ENCODE measurements at places on chromosomes 5 and 9. TPM values are rescaled to one million over a fixed set of nuclear protein-coding genes. Genes with fewer than 3 reads are reported as not detected.

- H3K27ac ChIP-seq, result no peak overlapping the region
- peaks cover 20% of the 10 kb centered on the region for H3K4me1 ChIP-seq
- H3K27me3 ChIP-seq, result no peaks in the 10 kb centered on the region
- peaks cover 16% of the 10 kb centered on the region for H3K36me3 ChIP-seq
- no peak for DNase-seq
These were observed 2.5 kb upstream of the ZMYND19 start for GRCh38 chr9:137592767-137593166.

GRCh38 chr9:134220311-134220710 lies 55.9 kb upstream of the RNU6ATAC start:
- no peaks in the 10 kb centered on the region for H3K36me3 ChIP-seq
- H3K27me3 ChIP-seq, result no peaks in the 10 kb centered on the region
- H3K27ac ChIP-seq, result no peak overlapping the region

The PHF24 gene
- 36.0 TPM for total RNA-seq

The ARL14EPL gene
- not detected for total RNA-seq

DNA sequence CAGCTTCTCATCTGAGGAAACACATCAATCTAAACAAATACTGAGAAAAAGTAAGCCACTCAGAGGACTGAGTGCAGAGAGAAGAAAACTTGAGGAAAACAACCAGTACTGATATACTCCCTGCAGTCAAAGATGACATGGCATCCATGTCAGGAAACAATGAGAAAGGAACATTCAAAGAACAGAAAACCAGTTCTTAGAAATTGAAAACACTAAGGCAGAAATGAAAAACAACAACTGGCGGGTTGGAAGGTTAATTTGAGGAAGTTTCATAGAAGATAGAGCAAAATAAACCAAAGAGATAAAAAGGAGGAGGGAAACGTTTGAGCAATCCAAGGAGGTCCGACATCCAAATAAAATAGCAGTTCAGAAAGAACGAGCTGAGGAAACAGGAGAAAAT lies 475.2 kb downstream of the HINT1 start:
- no peaks in the 10 kb centered on the region for H3K4me1 ChIP-seq
- H3K27me3 ChIP-seq, result no peaks in the 10 kb centered on the region
- no peak overlapping the region for H3K27ac ChIP-seq
- DNase-seq, result no peak

The CEP120 gene
- total RNA-seq, result 39.0 TPM

DNA sequence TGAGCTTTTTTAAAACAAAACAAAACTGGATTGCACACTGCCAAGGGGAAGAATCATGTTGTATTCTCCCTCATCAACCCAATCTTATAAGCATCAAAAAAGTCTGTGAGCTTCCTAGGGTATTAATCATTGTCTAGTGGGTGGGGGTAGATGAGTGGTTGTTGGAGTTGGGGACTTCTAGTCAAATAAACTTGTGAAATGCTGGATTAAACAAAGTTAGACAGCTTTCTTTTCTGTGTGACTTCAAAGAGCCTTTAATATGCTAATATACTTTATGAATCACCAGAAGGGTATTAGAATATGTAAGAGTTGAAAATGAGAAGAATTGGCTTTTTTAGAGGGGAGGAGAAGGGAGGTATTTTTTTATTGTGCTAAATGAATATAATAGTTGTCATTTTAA lies 87.7 kb downstream of the GALNT10 start:
- H3K4me3 ChIP-seq, result no peak overlapping the region
- H3K27me3 ChIP-seq, result no peaks in the 10 kb centered on the region
- no peak for DNase-seq
- no peak overlapping the region for H3K27ac ChIP-seq
- H3K4me1 ChIP-seq, result peaks cover 7% of the 10 kb centered on the region

The CBY3 gene
- total RNA-seq, result not detected

DNA sequence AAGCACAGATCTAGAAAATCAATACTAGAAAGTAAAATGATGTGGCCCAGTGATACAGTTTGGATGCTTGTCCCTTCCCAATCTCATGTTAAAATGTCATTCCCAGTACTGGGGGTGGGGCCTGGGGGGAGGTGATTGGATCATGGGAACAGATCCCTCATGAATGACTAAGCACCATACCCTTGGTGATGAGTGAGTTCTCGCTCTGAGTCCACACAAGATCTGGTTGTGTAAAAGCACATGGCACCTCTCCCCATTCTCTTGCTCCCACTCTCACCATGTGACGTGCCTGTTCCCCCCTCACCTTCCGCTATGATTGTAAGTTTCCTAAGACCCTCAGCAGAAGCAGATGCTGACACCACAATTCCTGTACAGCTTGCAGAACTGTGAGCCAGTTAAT lies 234.2 kb upstream of the CDH6 start:
- H3K4me3 ChIP-seq, result no peak overlapping the region
- H3K4me1 ChIP-seq, result no peaks in the 10 kb centered on the region
- DNase-seq, result no peak
- H3K36me3 ChIP-seq, result no peaks in the 10 kb centered on the region

DNA sequence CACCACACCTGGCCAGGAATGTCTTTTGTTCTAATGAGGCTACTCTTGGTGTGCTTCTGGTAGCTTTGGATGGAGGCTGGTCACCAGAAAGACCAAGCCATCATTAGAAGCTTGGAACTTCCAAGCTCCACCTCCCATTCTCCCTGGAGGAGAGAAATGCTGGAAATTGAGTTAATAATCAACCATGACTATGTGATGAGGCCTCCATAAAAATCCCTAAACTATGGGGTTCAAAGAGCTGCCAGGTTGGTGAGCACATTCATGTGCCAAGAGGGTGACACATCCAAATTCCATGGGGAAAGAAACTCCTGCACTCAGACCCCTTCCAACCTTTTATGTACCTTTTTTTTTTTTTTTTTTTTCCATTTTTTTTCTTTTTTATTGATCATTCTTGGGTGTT lies 105.5 kb upstream of the SPATA31C2 start:
- DNase-seq, result no peak
- H3K4me1 ChIP-seq, result no peaks in the 10 kb centered on the region
- H3K4me3 ChIP-seq, result no peak overlapping the region
- no peaks in the 10 kb centered on the region for H3K27me3 ChIP-seq
- no peaks in the 10 kb centered on the region for H3K36me3 ChIP-seq

- H3K36me3 ChIP-seq, result no peaks in the 10 kb centered on the region
- peaks cover 10% of the 10 kb centered on the region for H3K4me1 ChIP-seq
- no peak overlapping the region for H3K27ac ChIP-seq
- DNase-seq, result no peak
- H3K27me3 ChIP-seq, result no peaks in the 10 kb centered on the region
These were observed 483.5 kb downstream of the AGTPBP1 start for GRCh38 chr9:85258236-85258635.

DNA sequence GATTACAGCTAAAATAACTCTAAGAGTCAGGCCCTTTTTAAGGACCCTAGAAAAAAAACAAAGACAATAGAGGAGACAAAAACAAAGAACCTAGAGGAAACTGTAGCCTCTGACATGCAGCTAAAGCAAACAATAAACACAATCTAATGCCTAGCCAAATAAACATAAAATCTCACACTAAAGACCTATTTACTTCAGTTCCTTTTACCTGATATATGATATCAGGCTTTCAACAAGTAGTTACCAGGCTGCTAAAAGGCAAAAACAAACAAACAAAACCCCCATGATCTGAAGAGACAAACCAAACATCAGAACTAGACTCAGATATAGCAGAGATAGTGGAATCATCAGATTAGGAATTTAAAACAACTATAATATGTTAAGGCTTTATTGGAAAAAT lies 226.5 kb upstream of the POU5F2 start:
- H3K4me3 ChIP-seq, result no peak overlapping the region
- H3K27ac ChIP-seq, result no peak overlapping the region
- H3K27me3 ChIP-seq, result no peaks in the 10 kb centered on the region
- no peaks in the 10 kb centered on the region for H3K36me3 ChIP-seq
- no peaks in the 10 kb centered on the region for H3K4me1 ChIP-seq
- DNase-seq, result no peak

- H3K36me3 ChIP-seq, result peaks cover 3% of the 10 kb centered on the region
- no peak overlapping the region for H3K4me3 ChIP-seq
- peaks cover 2% of the 10 kb centered on the region for H3K27me3 ChIP-seq
- H3K27ac ChIP-seq, result no peak overlapping the region
- H3K4me1 ChIP-seq, result peaks cover 15% of the 10 kb centered on the region
These were observed 16.9 kb downstream of the TMOD1 start for GRCh38 chr9:97518166-97518908.

- no peaks in the 10 kb centered on the region for H3K36me3 ChIP-seq
- no peak overlapping the region for H3K27ac ChIP-seq
- no peaks in the 10 kb centered on the region for H3K4me1 ChIP-seq
These were observed 688.4 kb downstream of the PTPRD start for GRCh38 chr9:9924376-9924775.

The EPB41L4A gene
- total RNA-seq, result 67.5 TPM

DNA sequence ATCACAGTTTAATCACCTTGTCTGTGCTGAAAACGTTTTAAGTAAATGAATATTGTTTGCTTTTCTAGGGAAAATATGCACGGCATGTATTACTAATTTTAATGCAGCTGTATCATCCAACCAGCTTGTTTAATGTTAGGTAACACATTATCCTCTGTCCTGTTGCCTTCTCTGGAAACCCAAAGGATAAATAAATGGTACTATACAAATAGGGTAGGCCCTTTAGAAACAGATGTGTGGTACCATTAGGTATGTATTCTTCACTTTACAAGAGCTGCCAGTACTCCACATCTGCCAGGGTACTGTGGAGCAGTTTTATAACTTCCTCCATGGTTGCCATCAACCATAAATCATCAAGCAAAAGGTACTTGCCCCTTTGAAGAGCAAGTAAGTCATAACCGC lies 42.9 kb downstream of the FAF2 start:
- DNase-seq, result no peak
- no peak overlapping the region for H3K4me3 ChIP-seq
- H3K36me3 ChIP-seq, result peaks cover 34% of the 10 kb centered on the region
- no peaks in the 10 kb centered on the region for H3K4me1 ChIP-seq

The INSL4 gene
- not detected for total RNA-seq

DNA sequence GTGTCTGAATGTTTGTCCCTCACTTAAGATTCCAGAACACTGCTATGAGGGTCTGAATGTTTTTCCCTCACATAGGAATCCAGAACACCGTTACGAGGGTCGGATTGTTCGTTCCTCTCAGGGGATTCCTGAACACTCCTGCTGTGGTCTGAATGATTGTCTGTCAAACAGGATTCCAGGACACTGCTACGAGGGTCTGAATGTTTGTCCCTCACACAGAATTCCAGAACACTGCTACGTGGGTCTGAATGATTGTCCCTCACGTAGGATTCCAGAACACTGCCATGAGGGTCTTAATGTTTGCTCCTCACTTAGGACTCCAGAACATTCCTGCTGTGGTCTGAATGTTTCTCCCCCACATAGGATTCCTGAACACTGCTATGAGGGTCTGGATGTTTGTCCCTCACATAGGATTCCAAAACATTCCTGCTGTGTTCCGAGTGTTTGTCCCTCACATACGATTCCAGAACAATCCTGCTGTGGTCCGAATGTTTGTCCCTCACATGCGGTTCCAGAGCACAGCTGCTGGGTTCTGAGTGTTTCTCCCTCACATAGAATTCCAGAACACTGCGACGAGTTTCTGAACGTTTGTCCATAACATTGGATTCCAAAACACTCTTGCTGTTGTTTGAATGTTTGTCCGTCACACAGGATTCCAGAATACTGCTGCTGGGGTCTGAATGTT lies 199.5 kb downstream of the FOXD4L6 start:
- H3K27me3 ChIP-seq, result no peaks in the 10 kb centered on the region
- H3K4me1 ChIP-seq, result no peaks in the 10 kb centered on the region
- H3K27ac ChIP-seq, result no peak overlapping the region
- H3K4me3 ChIP-seq, result no peak overlapping the region
- DNase-seq, result no peak

DNA sequence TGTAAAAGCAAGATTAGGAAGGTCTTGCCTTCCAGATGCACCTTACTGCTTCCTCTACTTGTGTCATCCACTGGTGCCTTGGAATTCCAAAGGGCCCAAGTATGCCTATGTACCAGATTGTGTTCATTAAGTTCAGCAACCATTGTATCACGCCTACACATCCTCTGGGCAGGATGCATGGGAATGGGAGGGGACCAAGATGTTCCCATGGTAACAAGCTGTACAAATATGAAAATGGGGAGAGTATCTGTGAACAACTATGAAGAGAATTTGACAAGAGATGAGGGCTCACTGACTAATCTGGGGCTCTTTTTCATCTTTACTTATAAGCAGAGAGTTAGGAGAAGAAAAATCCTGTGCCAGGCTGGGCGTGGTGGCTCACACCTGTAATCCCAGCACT lies 137.8 kb upstream of the MAP1B start:
- H3K27me3 ChIP-seq, result no peaks in the 10 kb centered on the region
- no peaks in the 10 kb centered on the region for H3K36me3 ChIP-seq
- no peak overlapping the region for H3K27ac ChIP-seq
- H3K4me3 ChIP-seq, result no peak overlapping the region
- DNase-seq, result no peak
- H3K4me1 ChIP-seq, result no peaks in the 10 kb centered on the region

The HINT1 gene
- total RNA-seq, result 229 TPM

DNA sequence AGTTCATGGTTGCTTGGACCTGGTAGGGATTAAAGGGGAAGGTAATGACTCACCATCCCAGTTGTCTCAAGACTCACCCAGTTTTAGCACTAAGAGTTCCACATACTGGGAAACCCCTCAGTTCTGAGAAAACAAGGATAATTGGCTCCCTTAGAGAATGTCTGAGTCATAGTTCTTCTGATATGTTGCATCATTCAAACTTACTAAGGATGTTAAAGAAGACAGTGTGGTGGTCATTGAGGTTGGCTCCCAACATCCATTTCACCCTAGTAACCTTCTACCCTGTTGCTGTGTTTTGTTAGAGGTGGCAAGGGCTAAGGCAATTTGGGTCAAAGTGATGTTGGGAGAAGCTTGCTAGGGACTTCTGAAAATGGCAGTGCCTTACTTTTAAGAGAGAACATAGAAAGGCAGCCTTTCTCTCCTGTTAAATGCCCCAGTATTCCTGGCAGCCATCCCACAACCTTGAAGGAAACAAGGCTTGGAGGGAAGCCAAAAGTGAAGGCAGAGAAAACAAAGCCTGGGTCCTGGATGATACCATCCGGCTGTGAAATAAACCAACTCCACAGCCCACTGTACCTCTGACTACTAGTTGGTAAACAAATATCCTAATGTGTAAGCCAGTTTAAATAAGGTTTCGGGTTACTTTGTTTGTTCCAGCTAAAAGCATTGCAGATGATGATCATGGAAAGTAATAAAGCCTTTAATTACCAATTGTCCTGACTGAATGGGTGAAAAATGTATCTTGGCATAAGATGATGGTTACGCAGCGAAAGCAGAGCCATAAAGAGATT lies 80.4 kb upstream of the ADAMTSL1 start:
- H3K4me3 ChIP-seq, result no peak overlapping the region
- peak overlapping the region; percentile 8 for H3K27ac ChIP-seq
- no peaks in the 10 kb centered on the region for H3K36me3 ChIP-seq
- H3K4me1 ChIP-seq, result no peaks in the 10 kb centered on the region

- H3K27ac ChIP-seq, result no peak overlapping the region
- H3K4me3 ChIP-seq, result no peak overlapping the region
- H3K4me1 ChIP-seq, result peaks cover 32% of the 10 kb centered on the region
- no peaks in the 10 kb centered on the region for H3K27me3 ChIP-seq
- no peaks in the 10 kb centered on the region for H3K36me3 ChIP-seq
- DNase-seq, result no peak
These were observed 33.5 kb upstream of the CRB2 start for GRCh38 chr9:123322273-123323195.

GRCh38 chr5:176784218-176785165 lies 25.9 kb upstream of the UNC5A start:
- no peak for DNase-seq
- H3K36me3 ChIP-seq, result no peaks in the 10 kb centered on the region
- H3K4me1 ChIP-seq, result peaks cover 44% of the 10 kb centered on the region
- H3K27me3 ChIP-seq, result peaks cover 51% of the 10 kb centered on the region
- no peak overlapping the region for H3K27ac ChIP-seq
- no peak overlapping the region for H3K4me3 ChIP-seq

The BARHL1 gene
- not detected for total RNA-seq
